WERI-Rb-1 (cell line): ENCODE measurements at places on chromosomes 3 and 15.

DNA sequence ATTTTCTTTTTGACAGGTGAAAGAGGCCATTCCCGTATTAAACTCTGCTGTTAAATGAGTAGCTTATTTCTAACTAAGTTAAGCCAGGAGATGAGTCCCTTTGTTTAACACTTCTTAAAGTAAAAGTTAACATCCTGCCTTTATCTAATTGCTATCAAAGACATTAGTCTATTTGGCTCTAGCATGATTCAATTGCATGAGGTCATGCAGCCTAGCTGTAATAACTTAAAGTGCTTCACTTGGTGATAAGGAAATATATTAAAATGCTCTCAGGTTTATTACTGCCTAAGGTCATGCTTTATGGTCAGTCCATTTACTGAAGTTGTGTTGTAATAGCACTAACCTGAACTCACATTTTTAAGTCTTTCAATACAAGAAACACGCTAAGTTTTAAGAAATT is 82.3 kb upstream of the MLF1 start:
- no peak for DNase-seq

GRCh38 chr3:181623924-181624694 is 87.6 kb upstream of the SOX2 start:
- no peak for DNase-seq

GRCh38 chr3:73143821-73144237 is 82.4 kb downstream of the EBLN2 start:
- DNase-seq = peak; percentile 75

DNA sequence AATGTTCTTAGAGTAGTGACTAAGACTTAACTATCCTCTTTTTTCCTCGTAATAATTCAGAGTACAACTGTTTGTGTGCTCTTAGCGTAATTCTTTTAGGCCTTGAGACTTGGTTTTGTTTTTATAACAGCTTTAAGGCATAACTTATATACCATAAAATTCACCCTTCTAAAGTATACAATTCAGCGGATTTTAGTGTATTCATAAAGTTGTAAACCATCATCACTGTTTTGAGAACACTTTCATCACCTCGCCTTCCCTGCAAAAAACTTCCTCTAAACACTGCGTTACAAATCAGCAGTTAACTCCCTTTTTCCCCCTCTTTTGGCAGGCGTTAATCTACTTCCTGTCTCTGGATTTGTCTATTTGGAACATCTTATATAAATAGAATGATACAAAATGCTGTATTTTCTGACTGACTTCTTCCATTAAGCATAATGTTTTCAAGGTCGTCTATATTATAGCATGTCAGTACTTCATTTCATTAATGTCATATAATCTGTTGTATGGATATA is 18.7 kb downstream of the DNAJC13 start:
- no peak for DNase-seq

DNA sequence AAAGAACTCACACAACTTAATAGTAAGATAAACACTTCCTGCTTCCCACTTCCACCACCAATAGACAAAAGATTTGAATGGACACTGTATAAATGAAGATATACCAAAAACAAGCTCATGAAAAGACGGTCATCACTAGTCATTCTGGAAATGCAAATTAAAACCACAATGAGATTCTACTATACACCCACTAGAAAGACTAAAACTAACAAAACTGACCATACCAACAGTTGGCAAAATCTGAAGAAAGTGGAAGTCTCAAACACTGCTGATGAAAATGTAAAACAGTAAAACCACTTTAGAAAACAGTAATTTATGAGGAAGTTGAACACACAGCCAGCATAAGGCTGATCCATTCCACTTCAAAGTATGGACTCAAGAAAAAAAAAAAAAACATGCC is 35.6 kb upstream of the CD96 start:
- no peak for DNase-seq

GRCh38 chr15:96472681-96473080 is 142.2 kb downstream of the NR2F2 start:
- DNase-seq = no peak

DNA sequence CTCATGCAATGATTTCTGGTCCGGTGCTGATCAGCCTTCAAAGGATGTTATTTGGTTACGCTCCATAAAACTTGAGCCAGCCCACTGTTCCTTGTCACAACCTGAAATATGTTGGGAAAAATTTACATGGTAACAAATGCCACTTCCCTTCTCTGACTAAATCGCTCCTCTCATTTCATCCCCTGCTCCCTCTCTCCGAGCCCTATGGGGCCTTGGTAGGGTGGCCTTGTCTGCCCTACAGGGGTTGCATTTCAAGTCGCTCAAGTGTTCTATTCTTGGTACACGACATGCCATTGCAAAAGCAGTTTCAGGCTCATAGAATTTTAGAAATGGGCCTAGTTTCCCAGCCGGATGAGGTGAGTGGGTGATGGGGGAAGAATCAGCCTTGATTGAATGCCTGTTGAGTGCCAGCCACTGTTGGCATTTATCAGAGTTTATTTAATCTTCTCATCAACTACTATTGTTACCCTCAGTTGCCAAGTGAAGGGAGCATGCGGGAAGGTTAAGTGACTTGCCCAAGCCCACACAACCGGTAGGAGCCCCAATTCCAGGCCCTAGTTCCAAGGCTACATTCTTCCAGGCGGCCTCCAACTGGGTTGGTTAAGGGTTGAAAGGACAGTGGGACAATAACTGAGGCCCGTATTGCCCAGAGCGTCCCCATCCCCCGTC is 961 bp upstream of the ABHD2 start:
- no peak for DNase-seq

- DNase-seq = no peak
Observed at GRCh38 chr3:22098021-22098420, 347.0 kb upstream of the ZNF385D start.

GRCh38 chr3:12372741-12373280 is 83.9 kb downstream of the PPARG start:
- no peak for DNase-seq

- DNase-seq = no peak
Observed at GRCh38 chr15:62506217-62506805, 341.2 kb upstream of the C2CD4B start.

- no peak for DNase-seq
Observed at GRCh38 chr3:68306571-68306970, 625.8 kb downstream of the TAFA4 start.

- no peak for DNase-seq
Observed at GRCh38 chr3:160618878-160619277, 53.5 kb upstream of the KPNA4 start.

DNA sequence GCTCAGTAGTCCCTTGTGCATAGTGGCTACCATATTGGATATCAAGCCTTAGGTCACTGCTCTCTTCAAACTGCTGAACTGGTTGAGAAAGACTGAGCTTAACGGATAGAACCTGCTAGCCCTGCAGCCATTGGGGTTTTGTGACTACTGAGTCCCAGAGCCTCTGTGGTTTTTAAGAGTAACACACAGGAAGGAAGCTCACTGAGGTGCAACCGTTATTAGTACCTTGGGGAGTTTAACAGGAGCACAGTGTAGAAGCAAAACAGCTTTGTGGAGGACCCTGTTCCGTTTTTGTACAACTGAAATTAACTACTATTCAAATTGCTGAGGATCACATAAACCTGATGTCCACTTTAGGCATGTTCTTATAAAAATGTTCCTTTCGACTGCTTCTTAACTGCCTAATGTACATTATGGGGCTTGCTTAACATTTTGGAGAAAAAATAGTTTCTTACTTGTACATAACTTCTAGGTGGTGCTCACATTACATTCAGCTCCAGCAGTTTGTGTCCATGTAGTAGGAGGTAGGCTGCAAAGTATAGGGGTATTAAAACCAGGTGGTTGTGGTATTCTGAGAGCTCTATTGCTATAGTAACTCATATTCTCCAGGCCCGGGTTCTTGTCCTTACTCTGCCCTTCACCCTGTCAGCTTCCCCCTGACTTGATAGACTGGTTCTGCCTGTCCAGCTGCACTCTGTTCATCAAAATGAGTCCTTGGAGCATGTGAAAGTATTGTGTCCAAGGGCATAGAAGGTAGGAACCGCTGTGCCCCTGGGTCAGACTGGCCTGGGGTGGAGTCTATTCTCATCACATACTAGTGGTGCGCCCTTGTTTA is 17.3 kb downstream of the PXK start:
- DNase-seq = no peak

DNA sequence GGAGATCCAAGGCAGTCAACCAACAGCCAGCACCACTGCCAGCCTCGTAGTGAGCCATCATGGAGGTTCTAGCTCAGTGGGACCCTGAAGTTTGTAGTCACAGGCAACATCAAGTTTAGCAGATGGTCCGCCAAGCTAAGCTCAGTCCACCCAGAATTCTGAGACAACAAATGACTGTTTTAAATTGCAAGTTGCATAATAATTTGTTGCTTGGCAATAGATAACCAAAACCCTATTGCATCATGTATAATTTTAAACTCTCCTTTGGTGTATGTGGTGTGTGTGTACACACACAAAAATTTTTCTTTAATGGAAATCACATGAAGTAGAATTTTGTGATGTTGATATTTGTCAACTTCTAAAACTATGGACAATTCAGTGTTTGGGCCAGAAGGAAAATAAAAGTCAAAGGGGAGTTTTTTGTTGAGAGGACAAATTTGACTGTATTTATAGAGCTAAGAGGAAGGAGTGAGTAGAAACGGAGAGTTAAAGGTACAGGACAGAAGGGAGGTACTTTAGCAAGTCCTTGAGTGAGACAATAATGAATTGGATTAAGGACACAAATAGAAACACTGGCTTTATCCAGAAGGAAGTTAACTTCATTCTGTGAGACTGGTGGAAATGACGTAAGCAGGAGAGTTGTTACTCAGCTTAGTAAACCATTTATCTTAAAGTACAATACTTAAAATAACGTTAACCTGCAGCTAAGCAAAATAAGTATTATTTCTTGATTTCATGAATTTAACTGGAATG is 83.6 kb downstream of the NCEH1 start:
- DNase-seq = no peak

GRCh38 chr15:65092911-65093792 is 16.6 kb downstream of the KBTBD13 start:
- no peak for DNase-seq

DNA sequence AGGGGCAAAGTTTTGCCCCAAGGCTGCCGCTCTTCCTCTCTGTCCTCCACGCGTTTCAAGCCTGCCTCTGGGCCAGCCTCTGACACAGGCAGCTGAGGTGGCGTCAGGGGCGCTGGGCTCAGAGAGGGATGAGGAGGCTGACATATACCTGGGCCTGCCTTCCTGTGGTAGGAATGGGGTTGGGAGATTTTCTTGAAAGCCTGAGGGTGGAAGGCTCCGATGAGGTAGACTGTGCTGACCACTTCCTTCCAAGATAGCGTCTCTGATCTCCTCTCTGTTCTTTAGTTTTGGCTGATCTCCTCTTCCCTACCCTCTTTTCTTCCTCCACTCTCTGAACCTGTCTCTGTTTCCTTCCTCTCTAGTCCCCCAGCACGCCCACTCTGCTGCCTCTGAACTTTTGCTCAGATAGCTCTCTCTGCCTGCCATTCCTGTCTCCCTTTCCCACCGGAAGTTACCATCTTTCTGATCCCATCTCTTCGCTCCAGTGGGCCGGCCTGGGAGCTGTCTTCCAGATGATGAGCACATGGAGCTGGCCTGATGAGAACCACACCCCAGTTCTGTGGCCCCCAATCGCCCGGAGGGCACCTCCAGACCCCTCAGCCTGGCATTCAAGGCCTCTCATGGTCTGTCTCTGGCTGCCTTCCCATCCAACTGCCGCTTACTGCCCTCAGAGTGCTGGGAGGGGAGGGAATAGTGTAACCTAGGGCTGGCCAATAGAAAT is 32.5 kb upstream of the LCTL start:
- no peak for DNase-seq
